Aorta (tissue), 5 donors: ENCODE measurements at places on chromosomes 7 and 10. TPM values are rescaled to one million over a fixed set of nuclear protein-coding genes. Genes with fewer than 3 reads are reported as not detected.

- DNase-seq, result no peak
These were observed 232.9 kb upstream of the NPY start for GRCh38 chr7:24050991-24051560.

- no peak for DNase-seq
These were observed 46.8 kb downstream of the INSYN2A start for GRCh38 chr10:127149501-127150081.

GRCh38 chr7:108247614-108248013 lies 117.5 kb upstream of the LAMB4 start:
- DNase-seq, result no peak

- no peak for DNase-seq
These were observed 46.9 kb upstream of the GPAM start for GRCh38 chr10:112230325-112230988.

- DNase-seq, result peak; percentile 58
These were observed 1.3 kb downstream of the FGFR2 start for GRCh38 chr10:121596689-121597503.

- DNase-seq, result no peak
These were observed 258.7 kb upstream of the SLC26A5 start for GRCh38 chr7:103704701-103705100.

DNA sequence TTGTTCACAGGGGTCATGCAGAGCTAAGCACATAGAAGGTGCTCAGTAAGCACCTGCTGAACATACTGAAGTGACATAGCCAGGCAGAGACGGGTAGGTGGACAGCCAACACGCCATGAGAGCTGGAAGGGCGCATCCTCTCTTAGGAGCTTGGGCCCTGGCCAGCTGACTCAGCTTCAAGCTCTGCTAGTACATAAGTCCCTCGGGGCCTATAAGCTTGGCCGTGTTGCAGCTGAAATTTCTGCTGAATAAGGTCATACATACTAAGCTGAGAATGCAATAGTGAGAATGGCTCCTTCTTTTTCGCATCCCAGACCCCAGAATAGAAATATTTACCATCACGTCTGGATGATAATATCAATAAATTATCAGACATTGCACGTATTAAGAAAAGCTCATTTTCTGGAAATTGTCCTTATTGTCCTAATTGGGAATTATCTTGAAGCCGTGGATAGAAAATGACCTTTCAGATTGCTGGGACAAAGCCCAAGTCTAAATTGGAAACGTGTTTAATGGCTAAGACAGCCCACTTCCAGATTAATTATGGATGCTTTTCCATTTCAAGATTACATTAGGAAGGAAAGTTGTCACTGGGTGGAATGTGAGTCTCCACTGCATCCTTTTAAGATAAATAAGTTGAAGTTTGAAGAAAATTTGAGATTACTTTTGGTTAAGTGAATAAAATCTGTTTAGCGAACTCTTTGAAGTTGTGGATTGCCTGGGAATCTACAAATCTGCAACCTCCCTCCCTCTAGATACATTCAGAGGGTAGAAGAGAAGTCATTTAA lies 287.1 kb upstream of the C7orf33 start:
- DNase-seq, result peak; percentile 92

DNA sequence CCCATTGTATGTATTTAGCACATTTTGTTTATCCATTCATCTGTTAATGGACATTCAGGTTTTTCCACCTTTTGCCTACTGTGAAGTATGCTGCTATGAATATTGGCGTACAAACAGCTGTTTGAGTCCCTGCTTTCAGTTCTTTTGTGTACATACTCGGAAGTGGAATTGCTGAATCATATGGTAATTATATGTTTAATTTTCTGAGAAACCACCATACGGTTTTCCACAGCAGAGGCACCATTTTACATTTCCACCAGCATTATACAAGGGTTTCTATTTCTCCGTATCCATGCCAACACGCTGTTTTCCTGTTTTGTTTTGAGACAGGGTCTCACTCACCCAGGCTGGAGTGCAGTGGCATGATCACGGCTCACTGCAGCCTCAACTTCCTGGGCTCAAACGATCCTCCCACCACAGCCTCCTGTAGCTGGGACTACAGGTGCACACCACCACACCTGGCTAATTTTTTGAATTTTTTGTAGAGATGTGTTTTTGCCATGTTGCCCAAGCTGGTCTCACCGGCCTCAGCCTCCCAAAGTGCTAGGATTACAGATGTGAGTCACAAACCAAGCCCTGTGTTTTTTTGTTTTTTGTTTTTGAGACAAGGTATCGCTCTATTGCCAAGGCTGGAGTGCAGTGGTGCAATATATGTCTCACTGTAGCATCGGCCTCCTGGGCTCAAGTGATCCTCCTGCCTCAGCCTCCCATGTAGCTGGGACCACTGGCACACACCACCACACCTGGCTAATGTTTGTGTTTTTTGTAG lies 22.1 kb upstream of the FBXW4 start:
- no peak for DNase-seq

- peak; percentile 76 for DNase-seq
These were observed 1.3 kb upstream of the PRKAG2 start for GRCh38 chr7:151877911-151878835.

- no peak for DNase-seq
These were observed 31.0 kb upstream of the GPR26 start for GRCh38 chr10:123635131-123635530.

- no peak for DNase-seq
These were observed 2.8 kb downstream of the MCU start for GRCh38 chr10:72694476-72695369.

DNA sequence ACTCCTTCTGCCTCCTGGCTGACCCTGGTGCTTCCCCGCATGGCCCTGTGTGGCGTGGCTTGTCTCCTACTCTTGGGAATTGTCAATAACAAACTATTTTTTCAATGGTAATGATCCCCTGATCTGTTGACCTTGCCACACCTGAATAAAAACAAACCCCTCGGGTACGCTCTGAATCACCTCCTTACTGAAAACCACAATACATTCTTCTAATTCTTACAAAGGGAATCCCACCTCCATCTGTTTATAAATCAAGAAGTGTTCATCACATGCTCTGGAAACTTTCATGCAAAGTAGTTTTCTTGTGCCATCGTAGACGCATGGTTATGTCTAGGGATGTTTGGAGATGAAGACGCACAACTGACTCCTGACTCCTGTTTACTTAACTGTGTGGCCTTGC lies 245.8 kb downstream of the FRMD4A start:
- DNase-seq, result no peak

DNA sequence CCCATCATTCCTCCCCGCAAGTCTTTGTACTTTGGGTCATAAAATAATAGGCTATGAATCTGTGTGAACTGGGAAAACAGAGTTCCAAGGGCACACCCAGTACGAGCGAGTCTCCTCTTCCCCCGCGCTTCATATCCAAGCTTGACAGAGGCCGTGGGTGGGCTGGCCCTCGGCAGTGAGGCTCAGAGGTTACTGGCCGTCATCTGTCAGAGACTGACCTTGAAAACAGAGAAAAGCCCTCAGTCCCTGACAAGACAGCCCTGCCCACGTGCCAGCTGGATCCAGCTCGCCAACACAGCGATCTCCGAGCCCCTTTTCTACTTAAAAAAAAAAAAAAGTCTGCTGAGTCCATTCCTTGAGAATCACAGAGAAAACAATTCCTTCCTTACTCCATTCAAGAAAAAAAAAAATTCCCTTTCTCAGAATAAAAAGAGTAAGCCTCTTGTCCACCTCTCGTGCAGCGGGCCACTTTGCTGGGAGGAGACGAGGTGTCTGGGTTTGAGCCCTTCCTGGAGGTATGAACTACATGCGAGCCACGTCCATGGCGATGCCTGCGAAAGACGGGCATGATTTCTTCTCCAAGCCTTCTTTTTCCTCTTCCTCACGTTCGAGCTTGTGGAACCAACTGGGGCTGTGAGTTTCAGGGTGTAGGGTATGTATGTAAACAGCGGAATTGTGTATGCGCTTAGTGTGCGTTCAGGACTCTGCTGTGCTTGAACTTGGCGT lies 744 bp upstream of the BICC1 start:
- DNase-seq, result peak; percentile 52

DNA sequence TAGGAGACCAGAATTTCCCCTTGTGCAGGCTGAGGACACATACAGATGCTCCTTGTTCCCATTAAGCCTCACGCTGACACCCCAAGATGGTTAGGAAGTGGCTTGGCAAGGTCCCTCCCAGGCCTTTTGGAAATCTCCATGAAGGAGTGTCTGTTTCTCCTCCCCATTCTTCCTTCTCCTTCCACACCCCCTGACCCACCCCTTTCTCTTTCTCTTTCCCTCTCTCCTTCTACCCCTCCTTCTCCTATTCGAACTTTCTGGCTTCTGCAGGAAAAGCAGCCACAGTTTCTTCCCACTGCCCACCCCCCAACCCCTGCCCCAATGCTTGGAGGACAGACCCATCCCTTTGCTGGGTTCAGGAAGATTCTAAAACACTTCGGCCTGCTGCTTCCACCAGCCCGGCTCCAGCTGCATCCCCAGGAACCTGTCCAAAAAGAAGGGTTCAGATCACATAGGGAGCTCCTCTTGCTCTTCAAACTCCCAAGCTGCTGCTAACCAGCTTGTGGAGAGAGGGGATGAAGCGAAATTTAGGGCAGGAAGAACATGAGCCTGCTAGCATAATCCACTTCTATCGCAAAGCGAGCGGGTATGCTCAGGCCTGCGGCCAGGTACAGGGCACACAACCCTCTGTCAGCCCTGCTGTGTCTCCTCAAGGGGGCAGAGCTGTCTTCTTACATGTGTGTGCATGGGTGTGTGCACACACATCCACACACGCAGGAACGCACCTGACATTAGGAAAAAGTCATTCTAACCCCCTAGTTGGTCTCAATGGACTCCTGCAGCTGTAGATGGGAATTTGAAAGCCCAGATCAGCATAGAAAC lies 80.4 kb downstream of the PPP1R3C start:
- no peak for DNase-seq

DNA sequence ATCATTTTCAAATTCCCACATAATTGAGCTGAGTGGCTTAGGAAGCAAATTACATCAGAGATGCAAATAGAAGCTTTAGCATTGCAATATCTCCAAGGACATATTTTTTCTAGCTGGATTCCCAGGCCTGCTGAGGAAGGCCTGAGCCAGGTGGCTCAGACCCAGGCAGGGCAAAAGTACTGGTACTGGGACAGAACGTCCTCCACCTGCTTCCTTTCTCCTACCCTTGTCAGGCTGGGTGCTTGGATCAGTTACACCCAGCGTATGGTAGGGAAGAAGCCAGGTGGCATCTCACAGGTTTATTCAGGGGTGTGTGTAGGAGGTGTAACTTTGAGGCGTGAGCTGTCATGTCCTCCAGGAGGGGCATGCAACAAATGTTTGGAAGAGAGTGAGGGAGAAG lies 3.0 kb upstream of the PANK1 start:
- DNase-seq, result no peak

GRCh38 chr7:77903597-77903996 lies 105.0 kb downstream of the PHTF2 start:
- DNase-seq, result no peak

GRCh38 chr7:95549818-95550529 lies 46.3 kb downstream of the PDK4 start:
- DNase-seq, result peak; percentile 84

DNA sequence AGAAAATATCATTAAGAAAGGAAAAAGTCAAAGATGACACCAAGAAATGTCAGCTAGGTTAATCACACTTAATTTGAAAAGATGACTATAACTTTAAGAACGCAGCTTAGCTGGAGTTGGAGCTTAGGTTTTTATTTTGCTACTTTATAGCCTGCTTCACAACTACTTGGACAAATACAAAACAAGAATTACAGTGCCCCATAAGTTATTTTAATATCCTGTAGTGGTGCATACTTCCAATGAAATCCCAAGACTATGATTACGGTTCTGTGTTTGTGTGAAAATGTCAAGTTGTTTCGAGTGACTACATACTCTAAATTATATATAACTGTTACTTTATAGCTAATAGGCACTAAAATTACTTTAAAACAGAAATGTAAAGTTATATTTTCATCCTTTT lies 244.6 kb upstream of the MGMT start:
- no peak for DNase-seq

GRCh38 chr10:114265392-114266053 lies 26.5 kb downstream of the VWA2 start:
- no peak for DNase-seq

DNA sequence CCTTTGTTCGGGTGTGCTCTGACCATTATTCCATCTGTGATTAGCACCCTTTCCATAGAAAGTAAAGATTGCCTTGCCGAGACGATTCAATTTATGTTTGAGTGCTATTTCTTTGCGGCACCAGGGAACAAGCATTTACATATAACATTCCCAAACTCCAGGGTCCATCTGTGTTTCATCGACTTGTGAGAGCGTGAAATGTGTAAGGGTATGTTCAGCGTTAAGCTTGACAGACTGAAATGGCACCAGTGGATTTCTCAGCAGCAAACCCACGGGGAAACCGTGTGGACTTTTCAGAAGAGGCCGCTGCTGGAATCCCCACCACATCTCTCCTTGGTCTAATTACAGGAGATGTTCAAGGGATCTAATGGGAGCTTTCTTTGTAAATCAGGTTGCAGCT lies 270.5 kb downstream of the TCERG1L start:
- no peak for DNase-seq

- DNase-seq, result no peak
These were observed 75.3 kb upstream of the STEAP1 start for GRCh38 chr7:90078921-90079320.

DNA sequence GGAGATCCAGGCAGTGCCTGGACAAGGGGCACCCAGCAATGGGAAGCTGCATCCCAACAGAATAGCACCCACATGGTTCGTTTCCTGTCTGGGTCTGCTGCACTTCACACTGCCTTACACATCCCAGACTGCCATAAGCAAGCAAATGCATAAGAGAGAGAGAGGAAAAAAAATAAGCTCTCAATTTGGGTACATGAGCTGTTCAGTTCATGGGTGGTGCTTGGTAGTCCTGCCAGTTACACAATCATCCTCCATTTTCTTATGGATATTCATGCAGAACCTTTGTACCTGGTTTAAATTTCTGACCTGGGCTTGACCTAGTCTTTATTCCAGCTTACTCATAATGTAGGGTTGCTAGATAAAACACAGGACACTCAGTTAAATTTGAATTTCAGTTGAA lies 733.6 kb downstream of the TNS3 start:
- DNase-seq, result no peak

DNA sequence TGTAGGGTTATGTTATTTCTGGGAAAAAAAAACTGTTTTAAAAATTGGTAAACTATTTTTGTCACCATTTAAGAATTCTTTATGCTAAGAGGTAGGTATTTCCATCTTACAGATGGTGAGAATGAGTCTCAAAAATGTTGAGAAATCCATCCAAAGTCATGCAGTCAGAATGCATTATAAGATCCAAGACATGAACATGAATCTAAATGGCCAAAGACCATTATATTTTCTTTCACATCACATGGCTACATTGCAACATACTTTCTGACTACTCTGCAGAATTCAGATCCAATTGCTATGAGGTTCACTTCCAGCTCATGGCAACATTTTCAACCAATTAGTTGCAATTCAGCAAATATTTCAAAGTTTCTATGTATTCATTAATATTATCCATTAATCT lies 181.2 kb downstream of the TWIST1 start:
- DNase-seq, result no peak

SFRP5 gene
- total RNA-seq, result 1.4 TPM

DOCK1 gene
- total RNA-seq, result 82.6 TPM

LBX1 gene
- not detected for total RNA-seq

TET1 gene
- 3.6 TPM for total RNA-seq

EGR2 gene
- 23.0 TPM for total RNA-seq

RET gene
- total RNA-seq, result 2.5 TPM

CC2D2B gene
- total RNA-seq, result 11.8 TPM
